ENCODE measurements at places on chromosomes 7 and 10.

GRCh38 chr7:12296051-12296570 is 85.0 kb downstream of the TMEM106B start:
- no peak for DNase-seq

GRCh38 chr7:8638076-8638475 is 204.7 kb downstream of the NXPH1 start:
- no peak for DNase-seq

GRCh38 chr7:70018700-70019099 is 420.4 kb downstream of the AUTS2 start:
- DNase-seq: no peak

DNA sequence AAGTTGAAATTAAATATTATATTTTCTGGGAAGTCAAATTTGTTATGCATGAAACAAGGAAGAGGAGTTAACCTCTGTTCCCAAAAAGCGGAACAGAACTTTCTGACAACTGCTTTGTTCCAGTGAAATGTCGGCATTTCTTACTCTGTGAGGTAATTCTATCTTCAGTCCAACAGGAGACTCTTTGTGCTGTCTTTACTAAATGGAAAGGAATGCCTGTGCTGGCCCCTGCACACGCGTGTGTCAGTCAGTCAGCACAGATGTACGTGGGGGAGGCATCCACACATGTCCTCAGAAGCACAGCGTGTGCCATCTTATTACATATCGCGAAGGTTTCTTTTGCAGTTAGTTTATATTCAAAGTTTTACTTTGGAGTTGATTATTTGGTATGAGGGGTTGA is 37.5 kb downstream of the NET1 start:
- no peak for DNase-seq

DNA sequence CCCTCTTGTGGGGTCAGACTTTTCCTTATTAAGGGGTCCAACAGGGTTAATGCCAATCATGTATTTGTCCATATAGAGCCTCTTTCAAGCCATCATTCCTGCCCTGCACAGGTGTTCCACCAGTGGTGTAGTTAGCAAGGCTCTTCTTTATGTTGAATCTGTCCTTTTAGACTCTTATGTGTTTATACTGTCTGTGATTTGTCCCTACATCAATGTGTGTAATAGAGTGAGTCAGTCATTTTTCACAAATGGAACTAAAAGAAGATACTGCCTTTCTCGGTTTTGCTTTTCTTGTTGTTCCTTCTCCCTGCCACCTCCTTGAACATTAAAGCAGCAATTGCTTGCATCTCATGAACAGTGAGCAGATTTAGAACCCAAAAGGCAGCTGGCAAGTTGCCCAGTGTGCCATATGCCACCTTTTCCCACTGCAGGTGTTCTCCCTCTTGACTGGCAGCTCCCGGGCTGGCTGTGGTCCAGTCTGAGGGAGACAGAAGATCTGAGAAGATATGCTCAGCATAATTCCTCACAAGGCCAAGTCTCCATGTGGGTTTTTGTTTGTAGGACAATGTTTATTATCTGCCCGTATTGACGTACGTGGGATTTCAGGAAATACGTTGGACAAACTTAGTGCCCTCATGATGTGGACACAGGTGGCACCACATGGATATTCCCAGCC is 154.1 kb downstream of the LHFPL3 start:
- no peak for DNase-seq

- DNase-seq: no peak
Observed at GRCh38 chr10:58241346-58241745, 26.3 kb downstream of the IPMK start.

DNA sequence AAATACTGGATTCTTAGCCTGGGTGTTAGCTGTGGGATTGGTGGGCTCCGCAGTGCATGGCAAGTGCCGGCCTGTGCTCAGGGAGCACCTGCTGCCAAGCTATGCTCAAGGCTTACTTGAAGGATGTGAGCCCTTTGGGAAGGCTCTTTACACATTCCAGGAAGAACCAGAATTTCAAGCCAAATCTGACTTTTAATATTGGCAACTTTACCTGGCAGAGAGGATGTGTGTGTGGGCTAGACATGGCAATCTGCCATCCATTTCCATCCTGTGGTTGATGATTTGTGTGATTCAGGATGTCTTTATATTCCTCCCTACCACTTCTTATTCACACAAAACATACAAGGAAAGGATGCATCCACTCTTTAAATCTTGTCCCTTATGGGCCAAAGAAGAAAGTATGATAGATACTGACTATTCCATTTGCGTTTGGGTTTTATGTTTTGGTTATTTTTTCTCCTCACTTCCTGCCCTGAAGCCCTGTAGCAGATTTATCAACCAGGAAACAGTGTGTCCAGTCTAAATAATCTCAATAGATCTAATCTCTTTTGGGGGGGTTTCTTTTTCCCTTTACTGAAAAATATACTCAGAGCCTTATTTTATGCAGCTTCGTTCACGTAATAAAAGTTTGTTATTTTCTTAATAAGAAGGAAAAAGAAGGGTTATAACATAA is 247.1 kb downstream of the COBL start:
- DNase-seq: no peak

- DNase-seq: peak; percentile 59
Observed at GRCh38 chr7:29989257-29989995, at the start of gene SCRN1. TSS of gene SCRN1 (minus strand) at chr7:29989801. CDS start at chr7:29969067, 20,734 bp downstream.

DNA sequence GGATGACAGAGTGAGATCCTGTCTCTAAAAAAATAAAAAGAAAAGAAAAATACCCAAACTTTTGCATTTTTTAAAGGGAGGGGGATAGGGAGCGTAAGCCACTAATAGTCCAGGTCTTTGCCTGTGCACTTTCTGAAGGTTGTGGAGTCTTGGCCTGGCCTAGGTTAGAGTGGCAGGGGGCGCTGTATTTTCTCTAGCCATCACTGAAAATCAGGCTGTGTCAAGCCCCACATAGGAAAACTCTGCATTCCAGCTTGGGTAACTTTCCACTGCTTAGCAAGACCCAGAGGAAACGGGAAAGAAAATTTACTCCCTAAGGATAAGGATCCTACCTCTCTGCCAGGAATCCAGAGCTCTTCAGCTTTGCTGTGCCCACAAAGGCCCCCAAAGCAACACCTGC is 10.5 kb upstream of the PAX4 start:
- DNase-seq: no peak

- no peak for DNase-seq
Observed at GRCh38 chr7:2289111-2289586, 25.1 kb downstream of the SNX8 start.

DNA sequence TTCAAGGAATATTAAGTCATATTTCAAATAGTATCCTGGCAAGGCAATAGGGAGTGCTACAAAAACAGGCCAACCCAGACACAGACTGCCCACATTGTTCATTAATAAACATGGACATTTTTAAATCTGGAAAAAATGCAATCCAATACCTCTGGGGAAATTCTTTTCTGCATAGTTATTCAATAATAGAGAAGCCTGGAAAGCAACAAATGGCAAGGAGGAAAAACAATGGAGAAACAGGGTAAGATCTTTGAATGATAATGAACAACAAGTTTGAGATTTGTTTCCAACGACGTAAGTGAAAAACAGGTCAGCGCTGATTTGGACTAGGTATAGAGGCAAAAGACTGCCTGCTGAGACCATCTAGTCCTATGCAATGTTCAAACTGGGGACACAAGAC is 44.7 kb upstream of the ZNF800 start:
- DNase-seq: no peak

- DNase-seq: no peak
Observed at GRCh38 chr7:47943676-47944474, 4.4 kb downstream of the PKD1L1 start.

DNA sequence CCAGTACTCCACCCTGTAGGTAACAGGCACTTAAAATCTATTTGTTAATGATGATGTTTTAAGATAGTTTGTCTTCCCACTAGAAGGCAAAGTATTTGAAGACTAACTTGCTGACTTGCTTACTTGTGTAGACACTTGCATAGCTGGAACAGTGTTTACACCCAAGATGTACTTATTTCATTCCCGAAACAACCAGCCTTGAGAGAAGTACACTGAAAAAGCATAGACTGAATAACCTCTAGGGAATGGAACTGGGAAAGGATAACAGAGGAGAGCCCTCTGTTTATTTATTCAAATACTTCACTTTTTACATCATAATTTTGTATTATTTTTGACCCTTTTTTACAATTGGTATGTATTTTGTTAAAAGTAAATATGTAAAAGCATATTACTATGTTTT is 33.1 kb upstream of the TMEM26 start:
- no peak for DNase-seq

- peak; percentile 66 for DNase-seq
Observed at GRCh38 chr10:12350167-12350872, 973 bp downstream of the CAMK1D start.

GRCh38 chr10:119515511-119516045 is 26.9 kb downstream of the RGS10 start:
- no peak for DNase-seq

GRCh38 chr10:110409488-110409887 is 88.2 kb upstream of the DUSP5 start:
- DNase-seq: no peak

- DNase-seq: peak; percentile 52
Observed at GRCh38 chr7:149284343-149284742, 22.3 kb downstream of the ZNF783 start.

GRCh38 chr7:129948877-129949291 is 3.9 kb downstream of the UBE2H start:
- DNase-seq: peak; percentile 77

GRCh38 chr10:99709480-99710229 is 22.3 kb downstream of the COX15 start:
- no peak for DNase-seq

DNA sequence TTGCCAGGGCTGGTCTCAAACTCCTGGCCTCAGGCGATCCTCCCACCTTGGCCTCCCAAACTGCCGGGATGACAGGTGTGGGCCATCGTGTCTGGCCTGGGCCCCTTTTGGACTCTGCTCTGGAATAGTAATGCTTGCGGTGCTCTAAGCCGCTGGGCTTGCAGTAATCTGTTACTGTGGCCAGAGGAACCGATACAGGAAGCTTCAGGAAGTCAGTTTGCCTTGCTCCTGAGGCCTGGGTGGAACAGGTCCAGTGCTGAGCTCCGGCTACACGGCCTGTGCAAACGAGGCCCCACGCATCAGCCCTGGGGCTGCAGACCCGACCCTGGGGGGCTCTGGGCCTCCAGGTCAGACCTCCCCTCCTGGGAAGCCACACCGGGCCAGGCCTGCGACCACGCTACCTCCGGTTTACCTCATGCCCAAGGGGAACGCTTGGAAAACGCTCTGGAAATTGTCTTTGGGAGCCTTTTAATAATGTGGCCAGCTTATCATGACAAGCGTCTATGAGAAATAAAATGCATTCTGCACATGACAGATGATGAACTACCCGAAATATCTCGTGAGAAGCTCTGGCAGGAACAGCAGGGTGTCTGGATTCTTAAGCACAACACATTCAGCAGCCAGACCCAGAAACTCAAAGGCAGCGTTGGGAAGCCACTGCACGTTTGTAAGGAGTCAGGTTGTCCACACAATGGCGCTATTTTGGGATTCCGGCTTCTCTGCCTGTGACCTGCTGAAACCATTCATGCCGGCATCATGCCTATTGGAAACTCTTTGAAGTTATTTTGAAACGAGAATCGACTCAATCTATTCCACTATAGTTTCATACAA is 10.1 kb upstream of the ADAP1 start:
- DNase-seq: no peak

DNA sequence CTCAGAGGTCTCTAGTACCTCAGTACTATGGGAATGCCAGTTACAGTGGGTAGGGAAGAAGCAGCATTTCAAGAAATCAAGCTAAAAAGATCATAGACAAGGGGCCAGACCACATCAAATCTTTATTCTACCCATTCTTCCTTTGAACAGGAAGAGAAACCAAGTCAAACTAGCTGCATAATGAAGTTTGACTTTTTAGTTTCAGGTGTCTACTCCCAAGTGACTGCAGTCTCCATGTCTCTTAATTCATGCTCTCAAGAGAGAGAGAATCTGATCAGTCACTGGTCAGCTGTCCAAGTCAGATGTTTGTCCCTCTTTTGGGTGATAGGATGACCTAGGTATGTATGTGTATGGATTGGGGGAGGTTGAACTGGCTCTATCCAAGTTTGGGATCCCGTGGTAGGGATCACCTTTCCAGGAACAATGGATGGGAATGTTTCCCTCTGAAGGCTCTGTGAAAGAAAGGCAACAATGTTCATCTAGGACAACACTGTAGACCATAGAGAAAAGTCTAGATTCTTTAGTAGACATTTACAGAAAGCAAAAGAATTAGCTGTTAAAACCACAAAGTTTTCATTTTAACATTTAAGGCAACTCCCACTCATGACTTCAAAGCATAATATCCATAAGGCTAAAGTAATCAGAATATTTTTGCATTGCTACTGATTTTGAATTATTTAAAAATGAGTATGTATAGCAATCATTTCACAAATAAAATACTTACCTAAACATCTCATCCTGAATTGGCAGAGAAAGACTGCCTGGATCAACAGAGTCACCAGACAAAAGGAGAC is 30.1 kb upstream of the PRTFDC1 start:
- DNase-seq: no peak

DNA sequence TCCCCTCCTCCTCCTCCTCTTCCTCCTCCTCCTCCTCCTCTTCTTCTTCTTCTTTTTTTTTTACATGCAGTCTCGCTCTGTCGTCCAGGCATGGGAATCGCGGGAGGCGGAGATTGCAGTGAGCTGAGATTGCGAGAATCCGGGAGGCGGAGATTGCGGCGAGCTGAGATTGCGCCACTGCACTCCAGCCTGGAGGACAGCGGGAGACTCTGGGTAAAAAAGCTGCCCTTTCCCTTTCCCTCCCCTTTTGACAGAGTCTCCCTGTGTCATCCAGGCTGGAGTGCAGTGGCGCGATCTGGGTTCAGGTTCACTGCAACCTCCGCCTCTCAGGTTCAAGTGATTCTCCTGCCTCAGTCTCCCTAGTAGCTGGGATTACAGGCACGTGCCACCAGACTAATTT is 168.1 kb upstream of the MALRD1 start:
- DNase-seq: no peak

- no peak for DNase-seq
Observed at GRCh38 chr7:49564379-49564714, 209.1 kb upstream of the VWC2 start.

GRCh38 chr10:101157756-101158458 is 26.8 kb downstream of the TLX1 start:
- no peak for DNase-seq

DNA sequence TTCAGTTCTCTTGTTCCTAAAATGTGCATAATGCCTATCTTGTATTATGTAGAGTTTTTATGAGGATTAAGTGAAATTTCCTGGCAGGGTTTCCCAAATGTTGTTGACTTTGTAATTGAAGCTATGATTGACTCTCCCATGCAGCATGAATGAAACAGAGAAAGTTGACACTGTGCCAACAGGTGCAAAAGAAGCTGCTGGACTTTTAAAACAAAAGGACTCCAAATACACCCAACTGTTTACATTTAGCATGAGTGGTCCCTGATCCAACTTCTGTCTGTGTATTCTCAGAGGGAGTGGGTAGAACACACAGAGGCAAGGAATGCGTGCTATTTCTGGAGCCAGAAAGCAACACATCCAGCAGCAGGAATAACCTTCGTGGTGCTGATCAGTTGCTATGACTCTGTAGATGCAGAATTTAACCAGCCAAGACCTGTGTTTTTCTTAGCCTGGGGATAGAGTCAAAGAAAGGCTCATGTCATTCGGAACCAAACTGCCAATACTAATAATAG is 14.4 kb upstream of the RBM20 start:
- no peak for DNase-seq

- no peak for DNase-seq
Observed at GRCh38 chr7:5248201-5248885, 34.4 kb upstream of the SLC29A4 start.
